Effector memory CD4-positive, alpha-beta T cell (primary cell): ENCODE measurements at places on chromosomes 6 and 20.

- DNase-seq, result no peak
- peak overlapping the region; percentile 17 for H3K4me3 ChIP-seq
These were observed 18.2 kb downstream of the GPX5 start for GRCh38 chr6:28543651-28544610.

DNA sequence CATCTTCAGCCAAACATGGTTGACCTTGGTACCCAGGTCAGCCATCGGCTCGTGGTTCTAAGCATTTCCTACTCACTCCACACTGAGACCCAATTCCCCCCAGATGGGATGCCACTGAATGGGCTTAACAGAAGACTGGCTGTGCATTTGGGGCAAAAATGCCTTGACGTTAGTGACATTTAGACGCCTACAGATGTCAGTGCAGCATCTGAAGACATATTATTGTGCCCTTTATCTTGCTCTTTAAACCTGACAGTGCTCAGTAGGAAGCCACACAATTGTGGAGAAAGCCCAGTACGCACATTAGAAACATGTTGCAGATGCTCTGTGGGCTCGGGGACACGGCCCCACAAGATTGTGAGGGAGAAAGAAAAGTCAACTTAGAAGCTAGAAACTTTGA is 414.7 kb downstream of the PTPRT start:
- no peaks in the 10 kb centered on the region for H3K27me3 ChIP-seq
- DNase-seq, result no peak
- H3K36me3 ChIP-seq, result no peaks in the 10 kb centered on the region
- no peak overlapping the region for H3K27ac ChIP-seq
- no peak overlapping the region for H3K4me3 ChIP-seq

GRCh38 chr6:137016356-137016755 is 28.4 kb downstream of the IL20RA start:
- H3K27ac ChIP-seq, result no peak overlapping the region
- peaks cover 9% of the 10 kb centered on the region for H3K27me3 ChIP-seq
- no peak overlapping the region for H3K4me3 ChIP-seq
- DNase-seq, result no peak

GRCh38 chr6:169776379-169776778 is 25.0 kb downstream of the ERMARD start:
- H3K4me1 ChIP-seq, result no peaks in the 10 kb centered on the region
- H3K27me3 ChIP-seq, result no peaks in the 10 kb centered on the region
- DNase-seq, result no peak
- no peak overlapping the region for H3K27ac ChIP-seq

DNA sequence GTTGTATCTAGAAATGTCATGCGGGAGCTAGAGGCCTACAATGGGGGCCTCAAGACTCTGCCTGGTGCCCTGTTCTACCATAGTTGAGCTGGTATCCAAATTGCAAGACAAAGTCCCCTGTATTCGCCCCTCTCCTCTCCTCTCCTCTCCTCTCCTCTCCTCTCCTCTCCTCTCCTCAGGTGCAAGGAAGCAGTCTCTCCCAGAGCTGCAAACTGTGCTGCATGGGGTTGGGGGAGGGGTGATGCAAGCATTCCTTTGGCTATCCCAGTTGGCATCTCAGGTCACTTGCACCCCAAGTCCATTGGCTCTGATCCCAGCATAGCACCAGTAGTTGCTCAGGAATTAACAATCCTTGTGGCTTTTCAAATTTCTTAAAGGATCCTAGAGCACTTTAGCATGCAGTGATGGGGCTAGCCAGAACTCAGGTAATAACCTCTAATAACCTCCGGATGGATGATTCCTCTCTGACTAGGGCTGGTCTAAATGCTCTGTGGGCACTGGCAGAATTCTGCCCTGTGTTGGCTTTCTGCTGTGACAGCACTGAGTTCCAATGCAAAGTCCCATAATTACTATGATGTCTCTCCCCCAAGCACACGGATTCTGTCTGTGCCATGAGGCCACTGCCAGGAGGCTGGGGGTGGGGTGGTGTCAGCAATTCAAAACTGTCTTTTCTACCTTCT is 35.3 kb downstream of the TAF11 start:
- no peak overlapping the region for H3K27ac ChIP-seq
- H3K27me3 ChIP-seq, result no peaks in the 10 kb centered on the region
- no peak overlapping the region for H3K4me3 ChIP-seq

DNA sequence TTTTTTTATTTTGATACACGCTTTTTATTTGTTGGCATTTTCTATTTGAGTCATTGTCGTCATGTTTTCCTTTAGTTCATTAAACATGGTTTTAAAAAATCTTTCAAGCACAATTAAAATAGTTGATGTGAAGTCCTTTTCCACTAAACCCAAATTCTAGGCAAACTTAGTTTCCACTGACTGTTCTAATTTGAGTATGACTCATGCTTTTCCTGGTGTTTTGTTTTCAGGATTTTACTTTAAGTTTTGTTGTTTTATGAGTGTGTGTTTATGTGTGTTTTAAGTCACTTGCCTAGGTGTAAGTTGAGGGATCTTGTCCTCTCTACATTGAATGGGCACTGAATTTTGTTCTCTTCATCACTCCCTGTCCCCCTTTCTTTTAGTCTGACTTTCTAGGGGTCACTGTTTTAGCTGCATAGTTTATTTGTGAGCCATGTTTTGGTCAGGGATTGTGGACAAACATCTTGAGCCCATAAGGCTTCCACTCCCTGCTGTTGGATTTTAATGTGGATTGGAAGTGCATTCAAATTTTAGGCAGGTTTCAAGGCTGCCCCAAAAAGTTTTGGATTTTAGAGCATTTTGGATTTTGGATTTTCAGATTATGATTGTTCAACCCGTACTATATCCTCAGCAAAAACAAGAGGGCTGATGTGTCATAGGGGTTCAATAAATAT is 94.8 kb downstream of the CDYL start:
- no peak overlapping the region for H3K4me3 ChIP-seq
- no peak overlapping the region for H3K27ac ChIP-seq
- DNase-seq, result no peak
- no peaks in the 10 kb centered on the region for H3K4me1 ChIP-seq
- H3K27me3 ChIP-seq, result no peaks in the 10 kb centered on the region

DNA sequence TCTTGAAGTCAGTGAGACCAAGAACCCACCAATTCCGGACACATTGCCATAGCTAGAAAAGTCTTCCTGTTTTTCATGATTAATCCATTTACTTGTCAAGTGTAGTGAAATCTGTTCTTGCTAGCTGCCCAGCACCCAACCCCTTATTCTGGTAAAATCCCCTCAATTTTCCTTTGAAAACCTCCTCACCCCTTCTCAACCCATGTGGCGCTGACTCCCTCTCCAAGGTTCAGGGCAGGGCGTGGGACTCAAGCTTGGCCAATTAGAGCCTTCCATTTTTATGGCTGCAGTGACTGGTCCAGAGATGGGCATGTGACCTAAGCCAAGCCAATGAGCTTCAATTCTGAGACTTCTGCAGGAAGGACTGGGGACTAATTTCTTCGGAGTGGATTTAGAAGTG is 9.8 kb upstream of the ZBP1 start:
- H3K36me3 ChIP-seq, result no peaks in the 10 kb centered on the region
- peaks cover 20% of the 10 kb centered on the region for H3K4me1 ChIP-seq
- H3K27ac ChIP-seq, result peak overlapping the region; percentile 78
- H3K4me3 ChIP-seq, result peak overlapping the region; percentile 8
- DNase-seq, result no peak

- H3K27me3 ChIP-seq, result no peaks in the 10 kb centered on the region
- no peak overlapping the region for H3K4me3 ChIP-seq
- H3K4me1 ChIP-seq, result peaks cover 11% of the 10 kb centered on the region
- no peak overlapping the region for H3K27ac ChIP-seq
- no peaks in the 10 kb centered on the region for H3K36me3 ChIP-seq
These were observed 129.9 kb downstream of the UTRN start for GRCh38 chr6:144415014-144415413.

DNA sequence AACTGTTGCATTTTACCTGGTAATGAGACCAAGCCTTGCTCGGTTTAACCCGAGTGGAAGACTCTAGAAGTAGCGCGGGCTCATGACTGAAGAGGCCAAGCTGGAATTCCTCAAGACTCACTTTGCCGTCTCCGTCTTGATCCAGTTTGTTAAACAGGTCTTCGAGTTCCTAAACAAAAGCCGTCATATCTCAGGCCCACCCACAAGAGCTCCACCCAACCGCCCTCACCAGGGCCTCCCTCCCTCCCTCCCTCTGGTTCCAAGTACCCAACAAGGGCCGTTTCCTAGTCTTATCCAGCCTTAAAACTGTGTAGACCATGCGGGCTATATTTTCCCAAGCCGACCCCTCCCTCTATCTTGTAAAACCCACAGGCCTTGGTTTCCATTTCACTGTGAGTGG is 81.4 kb downstream of the NINL start:
- no peak for DNase-seq
- H3K27ac ChIP-seq, result no peak overlapping the region
- H3K4me1 ChIP-seq, result no peaks in the 10 kb centered on the region
- H3K4me3 ChIP-seq, result no peak overlapping the region
- H3K27me3 ChIP-seq, result no peaks in the 10 kb centered on the region

DNA sequence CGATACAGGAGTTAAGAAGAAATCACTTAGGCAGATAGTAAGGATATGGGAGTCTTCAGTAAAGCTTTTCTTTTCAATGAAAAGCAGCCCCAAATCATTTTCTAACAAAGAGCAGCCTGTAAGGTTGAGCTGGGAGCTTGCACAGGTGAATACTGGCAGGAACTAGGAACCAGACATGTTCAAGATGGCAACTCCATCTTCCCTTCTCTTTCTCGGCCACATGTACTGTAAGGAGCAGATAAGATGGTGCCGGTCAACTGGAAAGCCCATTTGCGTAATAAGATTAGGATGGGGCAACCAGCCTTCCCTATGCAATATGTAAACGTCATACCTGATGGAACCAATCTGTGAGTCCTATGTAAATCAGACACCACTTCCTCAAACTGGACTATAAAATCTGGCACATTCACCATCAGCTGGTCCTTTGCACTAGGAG is 46.2 kb upstream of the RNGTT start:
- no peaks in the 10 kb centered on the region for H3K27me3 ChIP-seq
- H3K4me3 ChIP-seq, result no peak overlapping the region
- H3K36me3 ChIP-seq, result no peaks in the 10 kb centered on the region
- no peaks in the 10 kb centered on the region for H3K4me1 ChIP-seq
- H3K27ac ChIP-seq, result no peak overlapping the region
- DNase-seq, result no peak

GRCh38 chr6:78607189-78607588 is 260.2 kb upstream of the IRAK1BP1 start:
- no peaks in the 10 kb centered on the region for H3K27me3 ChIP-seq
- no peaks in the 10 kb centered on the region for H3K4me1 ChIP-seq
- H3K36me3 ChIP-seq, result no peaks in the 10 kb centered on the region
- H3K27ac ChIP-seq, result no peak overlapping the region
- no peak overlapping the region for H3K4me3 ChIP-seq
- DNase-seq, result no peak

DNA sequence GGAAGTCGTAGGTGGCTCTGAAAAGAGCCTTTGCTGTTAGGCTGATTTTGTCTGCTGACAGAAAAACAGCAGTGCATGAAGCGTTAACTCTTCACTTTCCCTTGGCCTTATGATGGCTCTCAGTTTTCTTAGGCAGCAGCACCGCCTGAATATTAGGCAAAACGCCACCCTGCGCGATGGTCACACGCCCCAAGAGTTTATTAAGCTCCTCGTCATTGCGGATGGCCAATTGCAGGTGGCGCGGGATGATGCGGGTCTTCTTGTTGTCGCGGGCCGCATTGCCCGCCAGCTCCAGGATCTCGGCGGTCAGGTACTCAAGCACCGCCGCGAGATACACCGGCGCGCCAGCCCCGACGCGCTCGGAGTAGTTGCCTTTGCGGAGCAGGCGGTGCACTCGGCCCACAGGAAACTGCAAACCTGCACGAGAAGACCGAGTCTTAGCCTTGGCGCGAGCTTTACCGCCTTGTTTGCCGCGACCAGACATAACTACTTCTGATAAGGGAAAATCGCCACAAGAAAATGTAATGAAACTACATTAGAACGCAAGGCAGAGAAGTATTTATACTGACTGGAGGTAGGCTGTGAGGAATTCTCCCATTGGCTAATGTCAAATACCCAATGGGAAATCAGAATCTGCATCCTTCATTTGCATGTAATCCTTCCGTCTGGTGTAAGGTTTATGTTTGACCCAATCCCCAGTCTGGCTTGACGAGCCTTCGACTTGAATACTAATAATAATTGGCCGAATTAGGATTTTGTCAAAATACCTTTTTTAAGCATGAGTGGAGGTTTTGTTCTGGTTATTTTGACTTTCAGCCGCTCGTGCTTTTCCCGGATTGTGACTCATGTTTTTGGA is 53.9 kb upstream of the HFE start:
- no peak for DNase-seq
- H3K4me3 ChIP-seq, result peak overlapping the region; percentile 61
- H3K27me3 ChIP-seq, result no peaks in the 10 kb centered on the region
- H3K27ac ChIP-seq, result peak overlapping the region; percentile 68

GRCh38 chr20:42402455-42402854 is 784.3 kb upstream of the CHD6 start:
- H3K27me3 ChIP-seq, result no peaks in the 10 kb centered on the region
- no peak overlapping the region for H3K27ac ChIP-seq
- H3K36me3 ChIP-seq, result no peaks in the 10 kb centered on the region
- no peaks in the 10 kb centered on the region for H3K4me1 ChIP-seq
- H3K4me3 ChIP-seq, result no peak overlapping the region

DNA sequence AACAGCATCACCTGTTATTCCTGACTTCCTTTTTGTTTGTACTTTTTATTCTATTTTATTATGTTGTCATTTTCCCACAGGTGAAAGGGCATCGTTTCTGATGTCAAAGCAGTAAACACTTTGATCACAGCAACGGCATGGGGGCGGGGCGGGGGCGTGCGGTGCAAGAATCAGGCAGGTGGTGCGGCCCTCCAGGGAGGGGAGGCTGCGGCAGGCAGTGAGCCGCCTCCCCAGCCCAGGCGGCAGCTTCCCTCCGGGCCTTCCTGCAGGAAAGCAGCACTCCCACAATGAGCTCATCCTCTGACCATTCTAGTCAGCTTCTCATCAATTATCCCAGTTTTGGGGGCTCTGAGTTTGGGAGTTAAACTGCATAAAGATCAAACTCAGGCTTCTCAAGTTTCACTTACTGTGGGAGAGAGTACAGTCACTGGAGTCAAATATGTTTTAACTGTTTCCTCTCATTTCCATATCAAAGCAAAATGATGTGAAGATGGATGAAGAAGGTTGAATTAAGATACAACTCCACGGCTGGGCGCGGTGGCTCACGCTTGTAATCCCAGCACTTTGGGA is 608.4 kb upstream of the AGPAT4 start:
- H3K4me1 ChIP-seq, result no peaks in the 10 kb centered on the region
- no peaks in the 10 kb centered on the region for H3K27me3 ChIP-seq
- no peak overlapping the region for H3K4me3 ChIP-seq
- no peak overlapping the region for H3K27ac ChIP-seq
- no peaks in the 10 kb centered on the region for H3K36me3 ChIP-seq
- no peak for DNase-seq

DNA sequence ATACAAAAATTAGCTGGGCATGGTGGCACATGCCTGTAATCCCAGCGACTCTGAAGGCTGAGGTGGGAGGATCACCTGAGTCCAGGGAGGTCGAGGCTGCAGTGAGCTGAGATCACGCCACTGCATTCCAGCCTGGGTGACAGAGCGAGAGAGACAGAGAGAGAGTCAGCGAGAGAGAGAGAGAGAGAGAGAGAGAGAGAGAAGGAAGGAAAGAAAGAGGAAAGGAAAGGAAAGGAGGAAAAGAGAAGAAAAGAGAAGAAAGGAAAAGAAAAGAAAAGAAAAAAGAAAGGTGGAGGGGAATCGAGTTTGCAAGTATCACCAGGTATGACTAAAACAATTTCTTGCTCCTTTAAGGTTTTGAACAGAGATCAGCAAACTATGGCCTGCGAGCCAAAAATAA is 152.3 kb downstream of the BTBD9 start:
- DNase-seq, result no peak
- no peaks in the 10 kb centered on the region for H3K36me3 ChIP-seq
- H3K27ac ChIP-seq, result no peak overlapping the region
